H9 (cell line): ENCODE measurements at places on chromosomes 11 and 22.

DNA sequence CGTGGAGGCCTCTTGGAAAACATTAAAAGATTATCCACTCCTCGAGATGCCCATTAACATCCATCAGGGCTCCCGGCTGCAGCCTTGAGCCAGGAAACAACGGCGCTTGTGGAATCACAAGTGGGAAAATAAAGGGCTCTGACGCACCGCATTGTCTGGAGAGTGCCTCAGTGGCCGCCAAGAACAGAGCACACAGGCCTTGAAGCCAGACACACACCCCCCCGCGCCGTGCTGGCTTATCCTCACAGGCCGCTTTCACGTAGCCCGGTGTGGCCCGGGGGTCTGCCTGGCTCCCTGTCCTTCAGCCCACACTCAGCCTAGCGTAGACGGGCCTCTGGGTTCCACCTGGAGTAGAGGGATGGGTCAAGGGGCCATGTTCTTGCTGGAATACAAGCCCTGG lies 1020.5 kb downstream of the BRD1 start:
- DNase-seq = no peak

GRCh38 chr22:45169591-45170466 lies 6.1 kb downstream of the NUP50 start:
- no peak for DNase-seq

DNA sequence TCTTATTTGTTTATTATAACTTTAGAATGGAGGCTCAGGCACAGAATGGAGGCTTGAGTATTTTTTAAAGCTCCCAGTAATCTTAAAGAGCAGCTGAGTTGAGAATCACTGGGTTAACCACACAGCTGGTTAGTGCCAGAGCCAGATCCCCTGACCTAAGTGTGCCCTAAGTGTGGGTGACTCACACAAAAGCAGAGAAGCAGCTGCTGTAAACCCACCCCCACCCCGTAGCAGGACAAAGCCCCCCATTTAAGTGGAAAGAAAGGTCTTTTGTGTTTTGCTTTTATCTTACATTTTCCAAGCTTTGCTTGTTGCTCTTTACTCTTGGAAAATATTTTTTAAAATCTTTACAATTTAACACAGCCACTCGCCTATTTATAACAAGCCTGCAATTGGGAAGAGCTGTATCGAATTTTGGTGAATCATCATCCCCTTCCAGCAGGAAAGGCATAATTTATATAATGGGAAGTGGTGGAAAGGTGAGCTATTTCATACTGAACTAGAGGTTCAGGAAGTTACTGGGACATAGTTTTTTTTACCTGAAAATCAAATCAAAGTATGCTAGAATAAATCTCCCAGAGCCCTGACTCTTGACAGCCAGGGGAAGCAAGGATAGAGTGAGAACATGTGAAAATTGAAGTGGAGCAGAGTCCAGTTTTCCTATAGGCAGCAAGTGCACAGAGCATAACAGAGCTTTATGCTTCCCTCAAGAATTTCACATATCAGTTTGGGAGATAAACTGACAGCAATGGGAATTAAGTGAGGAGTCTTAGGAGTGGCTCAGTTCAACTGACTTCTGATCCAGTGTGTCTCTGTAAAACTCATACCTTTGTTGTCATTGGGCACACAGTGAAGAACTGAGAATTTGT lies 405.7 kb downstream of the AASDHPPT start:
- DNase-seq = no peak

DNA sequence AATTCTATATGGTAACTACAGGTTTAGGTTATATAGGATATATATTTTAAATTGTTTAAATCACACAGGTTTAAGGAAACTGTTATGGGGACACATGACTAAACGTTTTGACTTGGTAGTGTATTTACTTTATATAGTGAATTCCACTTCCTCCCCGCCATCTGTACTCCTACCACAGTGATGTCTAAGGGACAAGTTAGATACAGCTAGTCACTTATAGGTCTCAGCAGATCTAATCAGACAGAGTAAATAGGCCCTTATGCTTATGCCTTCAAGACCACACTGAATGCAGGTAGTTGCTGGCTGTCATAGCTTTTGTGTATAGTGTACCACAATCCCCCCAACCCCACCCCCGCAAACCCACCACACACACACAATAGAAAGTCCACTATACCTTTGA lies 8.2 kb downstream of the SESN3 start:
- no peak for DNase-seq

DNA sequence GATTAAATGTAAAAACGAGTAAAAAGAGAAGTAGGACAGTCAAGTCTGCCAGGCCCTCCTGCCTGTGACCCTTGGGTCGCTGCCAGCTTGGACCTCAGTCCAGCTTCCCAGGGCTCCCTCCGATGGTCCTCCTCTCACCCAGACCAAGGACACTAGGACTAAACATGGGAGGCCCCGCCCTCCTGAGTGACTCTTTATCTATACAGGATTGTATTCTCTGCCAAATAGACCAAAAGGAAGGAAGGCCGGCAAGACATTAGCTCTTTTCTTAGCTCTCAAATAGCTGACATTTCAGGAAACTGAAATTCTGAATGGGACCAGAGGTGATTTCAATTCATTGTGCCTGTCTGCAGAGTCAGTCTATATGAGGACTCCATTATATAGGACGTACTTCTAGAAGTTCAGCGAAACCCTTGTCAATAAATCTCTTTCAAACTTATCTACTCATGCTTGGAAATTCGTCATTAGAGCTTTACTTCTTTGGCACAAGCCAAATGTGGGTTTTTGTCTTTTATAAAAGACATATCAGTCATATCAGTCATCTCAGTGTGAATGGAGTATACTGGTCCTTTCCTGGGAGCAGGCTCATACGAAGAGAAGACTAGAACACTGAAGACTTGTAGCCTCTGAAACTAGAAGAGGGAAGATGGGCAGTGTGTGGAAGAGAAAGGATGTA lies 28.5 kb downstream of the ADORA2A start:
- no peak for DNase-seq

- peak; percentile 24 for DNase-seq
Observed at GRCh38 chr11:42778193-42778592, 533.6 kb upstream of the API5 start.

DNA sequence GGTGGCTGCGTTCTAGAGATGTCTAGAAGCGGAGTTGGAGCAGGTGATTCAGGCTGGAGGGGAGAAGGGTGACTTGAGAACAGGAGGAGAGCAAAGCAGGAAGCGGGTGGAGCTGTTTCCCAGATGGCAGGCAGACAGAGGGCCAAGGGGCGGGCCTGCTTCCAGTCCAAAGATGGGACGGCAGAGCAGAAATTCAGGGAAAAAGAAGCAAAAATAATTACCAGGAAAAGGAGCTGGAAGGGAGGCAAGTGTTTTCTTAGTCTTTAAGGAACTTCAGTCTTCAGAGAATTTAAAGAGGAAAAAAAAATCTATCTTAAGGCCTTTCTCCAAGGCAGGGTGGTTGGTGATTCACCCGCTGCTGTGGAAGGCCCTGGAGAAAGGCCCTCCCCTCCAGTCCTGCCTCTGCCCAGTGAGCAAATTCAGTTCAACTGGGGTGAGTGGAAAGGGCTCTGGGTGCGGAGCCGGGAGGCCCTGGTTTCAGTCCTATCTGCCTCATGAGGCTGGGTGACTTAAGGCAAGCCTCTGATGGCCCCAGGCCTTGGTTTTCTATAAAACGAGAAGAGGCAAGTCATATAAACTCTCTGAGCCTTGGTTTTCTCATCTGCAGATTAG lies 4.5 kb upstream of the CREB3L1 start:
- DNase-seq = no peak

GRCh38 chr22:46652081-46652846 lies 32.1 kb downstream of the GRAMD4 start:
- DNase-seq = no peak

- DNase-seq = no peak
Observed at GRCh38 chr11:33997584-33998251, 53.8 kb upstream of the CAPRIN1 start.

- no peak for DNase-seq
Observed at GRCh38 chr22:41681616-41682015, 7.1 kb downstream of the SNU13 start.

- DNase-seq = no peak
Observed at GRCh38 chr22:20816559-20816958, 42.1 kb downstream of the PI4KA start.

GRCh38 chr11:44627911-44628729 lies 62.7 kb downstream of the CD82 start:
- peak; percentile 25 for DNase-seq
